ENCODE measurements at places on chromosomes 7 and 10.

GRCh38 chr7:157397036-157397720 lies 60.4 kb downstream of the DNAJB6 start:
- DNase-seq, result no peak

- DNase-seq, result peak; percentile 26
These were observed 5.3 kb downstream of the FRMD4A start for GRCh38 chr10:14325325-14325955.

GRCh38 chr7:5696346-5697110 lies 84.9 kb downstream of the RNF216 start:
- DNase-seq, result no peak

DNA sequence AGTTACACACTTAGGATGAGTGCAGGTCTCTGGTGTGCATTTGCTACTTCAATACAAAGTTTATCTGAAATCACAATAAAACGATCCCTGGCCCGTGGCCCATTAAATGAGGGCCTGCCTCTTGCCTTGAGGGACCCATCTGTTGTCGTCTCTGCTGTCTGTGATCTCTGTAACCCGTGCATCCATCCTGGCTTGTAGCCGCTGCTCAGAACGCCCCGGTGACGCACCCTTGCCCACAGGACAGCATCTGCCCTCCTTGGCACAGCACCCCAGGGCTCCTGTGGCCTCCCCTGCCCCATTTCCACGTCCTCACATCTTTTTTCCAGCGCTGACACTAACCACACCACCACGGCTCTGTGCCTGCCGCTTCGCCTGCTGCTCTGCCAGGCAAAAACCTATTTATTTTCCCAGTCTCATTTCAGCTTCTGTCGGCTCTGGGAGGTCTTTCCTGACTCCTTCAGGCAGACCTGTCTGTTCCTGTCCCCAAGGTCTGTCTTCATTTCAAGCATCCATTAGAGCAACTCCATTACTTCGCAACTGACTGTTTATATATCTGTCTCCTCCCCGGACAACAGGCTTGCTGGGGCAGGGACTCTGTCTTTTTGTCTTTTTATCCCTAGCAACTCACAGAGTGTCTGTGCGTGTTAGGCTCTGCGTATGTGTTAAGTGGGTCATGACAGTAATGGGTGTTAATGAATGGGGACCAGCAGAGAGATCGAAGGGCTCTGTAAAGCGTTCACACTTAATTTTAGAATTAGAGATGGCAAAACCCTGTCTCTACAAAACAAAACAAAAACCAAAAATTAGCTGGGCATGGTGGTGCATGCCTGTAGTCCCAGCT lies 16.4 kb downstream of the CARD11 start:
- DNase-seq, result no peak

DNA sequence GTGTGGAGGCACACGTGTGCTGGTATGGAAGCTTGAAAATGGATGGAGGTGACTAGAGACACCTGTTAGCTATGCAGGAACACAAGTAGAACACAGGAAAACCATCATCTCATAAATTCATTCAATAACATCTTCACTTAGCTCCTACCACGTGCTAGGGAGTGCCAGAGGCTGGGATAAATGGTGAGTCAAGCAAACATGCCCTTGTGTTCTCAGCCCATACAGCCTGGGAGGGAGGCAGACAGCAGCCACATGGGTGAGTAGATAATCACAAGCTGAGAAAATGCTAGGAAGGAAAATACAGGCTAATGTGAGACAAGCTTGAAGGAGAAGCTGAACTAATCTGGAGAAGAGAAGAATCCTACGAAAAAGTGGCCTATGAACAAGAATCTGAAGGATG lies 468.0 kb upstream of the ZMIZ1 start:
- no peak for DNase-seq

GRCh38 chr10:119132521-119133345 lies 28.8 kb downstream of the DENND10 start:
- DNase-seq, result no peak

GRCh38 chr7:150325110-150325611 lies 1.8 kb upstream of the ACTR3C start:
- DNase-seq, result no peak

GRCh38 chr10:48633381-48634197 lies 28.7 kb upstream of the ARHGAP22 start:
- DNase-seq, result no peak

GRCh38 chr7:78213402-78213801 lies 414.8 kb downstream of the PHTF2 start:
- no peak for DNase-seq

GRCh38 chr10:17233286-17233991 lies 5.4 kb downstream of the VIM start:
- DNase-seq, result no peak

GRCh38 chr7:92685136-92686042 lies 95.2 kb upstream of the FAM133B start:
- DNase-seq, result peak; percentile 12

GRCh38 chr7:102392330-102392729 lies 3.8 kb upstream of the PRKRIP1 start:
- no peak for DNase-seq
